Neural crest cell (in vitro differentiated cells): ENCODE measurements at places on chromosomes 4 and X.

DNA sequence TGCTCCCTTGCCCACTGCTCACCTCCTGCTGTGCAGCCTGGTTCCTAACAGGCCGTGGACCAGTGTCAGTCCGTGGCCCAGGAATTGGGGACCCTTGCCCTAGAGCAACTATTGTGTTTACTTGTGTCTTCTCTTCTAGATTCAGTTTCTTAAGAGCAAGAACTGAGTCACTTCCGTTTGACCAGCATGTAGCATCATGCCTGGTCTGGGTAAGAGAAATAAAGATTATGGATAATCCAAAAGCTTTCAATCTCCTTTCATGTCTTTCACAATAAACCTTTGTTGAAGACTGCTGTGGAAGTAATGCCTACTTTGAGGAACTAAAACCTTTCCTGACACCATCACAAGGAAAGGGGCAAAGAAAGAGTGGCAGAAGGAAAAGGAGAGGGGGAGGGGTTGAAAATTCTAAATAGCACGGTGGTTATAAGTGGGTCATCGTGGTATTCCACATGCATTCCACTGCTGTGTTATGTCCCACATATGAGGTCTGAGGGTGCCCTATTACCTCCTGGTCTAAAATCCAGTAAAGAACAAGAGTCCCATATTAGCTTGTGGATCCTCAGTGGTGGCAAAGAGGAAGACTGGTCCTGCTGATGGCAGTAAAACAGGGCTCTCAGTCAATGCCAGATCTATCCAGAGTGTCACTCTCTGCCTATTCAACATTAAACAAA is 133.4 kb downstream of the RASL11B start:
- H3K27ac ChIP-seq, result no peak overlapping the region
- DNase-seq, result no peak
- peaks cover 9% of the 10 kb centered on the region for H3K27me3 ChIP-seq
- H3K4me1 ChIP-seq, result peaks cover 9% of the 10 kb centered on the region
- H3K4me3 ChIP-seq, result no peak overlapping the region
- H3K36me3 ChIP-seq, result peaks cover 13% of the 10 kb centered on the region

DNA sequence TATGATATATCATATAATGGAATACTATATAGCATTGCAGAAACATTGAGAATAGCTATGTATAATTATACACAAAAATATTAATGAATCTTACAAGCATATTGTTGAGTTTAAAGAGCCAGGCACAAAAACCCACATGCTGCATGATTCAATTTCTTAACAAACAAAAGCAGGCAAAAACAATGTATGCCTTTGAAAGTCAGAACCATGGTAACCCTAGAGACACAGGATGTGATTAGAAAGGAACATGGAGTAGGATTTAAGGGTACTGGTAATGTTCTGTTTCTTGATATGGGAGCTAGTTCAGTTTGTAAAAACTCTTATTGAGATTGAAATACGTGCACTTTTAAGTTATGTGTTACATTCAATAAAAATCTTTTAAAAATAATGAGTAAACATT is 21.5 kb downstream of the CXCL8 start:
- H3K27ac ChIP-seq, result no peak overlapping the region
- no peak overlapping the region for H3K4me3 ChIP-seq
- H3K36me3 ChIP-seq, result no peaks in the 10 kb centered on the region
- H3K4me1 ChIP-seq, result peaks cover 5% of the 10 kb centered on the region
- no peak for DNase-seq
- H3K27me3 ChIP-seq, result no peaks in the 10 kb centered on the region

- H3K27me3 ChIP-seq, result no peaks in the 10 kb centered on the region
- H3K27ac ChIP-seq, result no peak overlapping the region
- H3K36me3 ChIP-seq, result peaks cover 2% of the 10 kb centered on the region
- H3K4me1 ChIP-seq, result peaks cover 44% of the 10 kb centered on the region
These were observed 44.2 kb upstream of the PRSS12 start for GRCh38 chr4:118396881-118397622.

- no peak for DNase-seq
- no peak overlapping the region for H3K4me3 ChIP-seq
- H3K27ac ChIP-seq, result no peak overlapping the region
These were observed 105.9 kb downstream of the THOC2 start for GRCh38 chrX:123626962-123627361.

DNA sequence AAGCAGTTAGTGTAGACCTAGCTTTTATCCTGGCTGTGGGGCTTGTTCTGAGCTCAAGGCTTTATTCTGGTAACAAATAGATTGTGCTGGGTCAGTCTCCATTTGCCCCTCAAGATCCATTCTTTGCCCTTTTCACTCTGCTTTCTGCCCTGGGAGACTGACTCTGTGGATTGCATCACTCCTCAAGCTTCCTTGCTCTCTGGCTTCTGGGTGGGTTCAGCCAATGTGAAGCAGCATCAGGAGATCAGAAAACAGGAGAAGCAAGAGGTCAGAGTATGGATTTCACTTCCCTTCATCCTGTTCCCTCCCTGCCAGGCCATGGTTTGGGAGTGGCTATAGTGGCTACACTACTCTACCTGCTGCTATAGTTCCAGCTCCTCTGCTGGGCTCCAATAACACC is 184.1 kb upstream of the NDP start:
- no peak overlapping the region for H3K4me3 ChIP-seq
- H3K27me3 ChIP-seq, result no peaks in the 10 kb centered on the region
- H3K4me1 ChIP-seq, result peaks cover 11% of the 10 kb centered on the region

DNA sequence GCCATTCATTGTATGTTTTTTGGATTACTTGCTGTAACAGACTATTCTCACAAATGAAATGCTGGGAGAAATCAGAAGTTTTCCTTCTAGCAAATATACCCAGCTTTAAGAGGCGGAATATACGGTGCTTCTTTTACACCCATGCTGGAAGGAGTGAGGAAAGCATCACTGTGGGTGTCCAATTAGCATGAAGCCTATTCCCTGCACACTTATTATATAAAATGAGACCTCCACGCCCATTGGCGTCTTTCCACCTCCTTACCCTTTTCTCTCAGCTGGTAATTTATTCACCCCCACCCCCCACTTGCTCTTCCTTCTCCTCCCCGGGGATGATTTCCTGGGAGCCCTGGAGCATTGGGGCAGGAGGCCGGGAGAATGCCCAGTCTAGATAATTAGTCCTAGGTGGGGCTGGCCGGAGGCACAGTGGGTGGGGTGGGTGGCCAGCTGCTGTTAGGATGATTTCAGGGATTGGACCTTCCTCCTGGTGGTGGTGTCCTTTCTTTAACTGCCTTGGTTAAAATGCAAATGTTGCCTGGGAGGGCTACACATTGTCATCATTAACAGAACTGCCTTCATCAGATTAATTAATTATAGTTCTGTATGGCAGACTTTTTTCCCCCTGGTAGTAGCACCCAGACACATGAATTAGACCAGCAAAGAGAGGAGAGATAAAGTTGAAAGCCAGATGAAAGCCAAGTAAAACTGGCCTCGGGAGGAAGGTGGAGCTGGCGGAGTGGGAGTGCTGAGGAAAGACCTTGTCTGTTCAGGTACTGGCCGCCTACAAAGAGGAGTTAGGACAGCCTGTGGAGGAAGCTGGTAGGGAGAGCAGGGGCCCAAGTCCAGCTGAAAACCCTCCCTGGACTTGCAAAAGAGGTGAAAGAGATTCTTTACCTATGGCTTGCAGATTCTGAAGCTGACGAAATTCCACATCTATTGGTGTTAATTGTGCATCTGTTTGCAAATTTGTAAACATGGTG is 11.4 kb downstream of the SHROOM2 start:
- no peak for DNase-seq
- peaks cover 4% of the 10 kb centered on the region for H3K4me1 ChIP-seq
- H3K36me3 ChIP-seq, result peaks cover 15% of the 10 kb centered on the region
- no peak overlapping the region for H3K4me3 ChIP-seq
- H3K27ac ChIP-seq, result no peak overlapping the region

DNA sequence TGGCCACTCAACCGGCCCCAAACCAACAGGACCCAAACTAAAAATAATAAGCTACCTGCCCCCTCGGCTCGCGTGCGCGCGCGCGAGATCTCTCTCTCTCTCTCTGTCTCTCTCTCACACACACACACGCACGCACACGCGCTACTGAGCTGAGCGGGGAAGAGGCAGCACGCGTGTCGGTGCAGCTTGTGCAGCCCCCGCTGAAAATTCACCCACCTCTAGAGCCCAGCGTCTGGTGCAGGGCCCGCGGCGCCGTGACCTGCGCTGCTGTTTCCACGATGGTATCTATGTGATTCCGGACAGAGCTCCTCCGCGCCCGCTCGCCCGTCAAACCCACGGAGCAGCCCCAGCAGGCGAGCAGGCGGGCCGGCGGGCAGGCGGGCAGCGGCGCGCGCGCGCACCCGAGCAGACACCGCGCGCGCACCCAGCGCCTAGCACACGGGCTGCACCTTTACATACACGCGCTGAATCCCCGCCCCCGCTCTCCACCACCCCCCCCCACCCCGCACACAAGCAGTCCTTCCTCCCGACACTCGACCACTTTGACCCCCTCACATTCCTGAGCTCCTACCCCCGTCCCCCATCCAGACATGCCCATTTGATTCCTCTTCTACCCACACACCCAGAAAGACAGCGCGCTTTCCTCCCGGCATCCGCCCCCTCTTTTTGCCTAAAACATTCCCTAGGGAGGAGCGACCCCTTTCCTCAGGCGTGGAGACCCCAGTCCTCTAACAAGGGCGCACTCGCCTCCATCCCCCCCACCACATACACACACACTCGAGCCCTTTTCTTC is 1.0 kb downstream of the SLITRK4 start:
- peaks cover 21% of the 10 kb centered on the region for H3K27me3 ChIP-seq
- peaks cover 13% of the 10 kb centered on the region for H3K4me1 ChIP-seq
- DNase-seq, result peak; percentile 2

- H3K36me3 ChIP-seq, result peaks cover 2% of the 10 kb centered on the region
- no peaks in the 10 kb centered on the region for H3K4me1 ChIP-seq
- no peak overlapping the region for H3K27ac ChIP-seq
- H3K27me3 ChIP-seq, result no peaks in the 10 kb centered on the region
- no peak overlapping the region for H3K4me3 ChIP-seq
These were observed 43.7 kb downstream of the EDNRA start for GRCh38 chr4:147524601-147525000.

- peak overlapping the region; percentile 46 for H3K27ac ChIP-seq
- H3K36me3 ChIP-seq, result no peaks in the 10 kb centered on the region
- peaks cover 5% of the 10 kb centered on the region for H3K4me1 ChIP-seq
- DNase-seq, result no peak
These were observed 11.1 kb downstream of the MAEA start for GRCh38 chr4:1300466-1301455.

DNA sequence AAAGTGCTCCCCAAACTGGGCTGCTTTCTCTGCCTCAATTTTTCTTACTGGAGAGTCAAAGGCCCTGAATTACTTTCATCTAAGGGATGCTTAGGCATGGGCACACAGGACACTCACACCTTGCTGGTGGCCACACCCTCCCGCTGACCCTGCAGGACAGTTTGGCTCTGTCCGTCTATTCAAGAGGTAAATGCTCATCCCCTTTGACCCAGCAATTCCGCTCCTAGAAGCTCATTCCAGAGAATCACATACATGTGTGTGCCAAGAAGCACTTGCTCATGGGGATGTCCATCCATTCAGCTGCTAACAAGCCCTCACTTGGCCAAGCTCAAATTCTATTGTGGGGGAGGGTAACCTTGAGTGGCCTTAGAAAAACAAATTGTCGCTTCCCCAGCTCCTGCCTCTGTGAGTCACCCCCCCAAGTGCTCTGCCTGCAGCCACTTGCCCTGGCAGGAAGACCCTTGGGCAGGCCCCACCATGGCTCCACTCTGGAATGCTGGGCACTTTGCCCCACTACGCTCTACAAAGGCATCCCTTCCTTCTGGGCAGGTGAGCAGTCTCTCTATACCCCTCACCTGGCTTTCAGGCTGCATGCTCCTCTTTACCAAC is 54.5 kb downstream of the HTRA3 start:
- no peak overlapping the region for H3K27ac ChIP-seq
- peaks cover 3% of the 10 kb centered on the region for H3K4me1 ChIP-seq
- H3K36me3 ChIP-seq, result no peaks in the 10 kb centered on the region
- H3K4me3 ChIP-seq, result no peak overlapping the region

- peaks cover 13% of the 10 kb centered on the region for H3K4me1 ChIP-seq
- no peak for DNase-seq
- no peak overlapping the region for H3K4me3 ChIP-seq
- H3K27me3 ChIP-seq, result no peaks in the 10 kb centered on the region
- no peaks in the 10 kb centered on the region for H3K36me3 ChIP-seq
These were observed 347.7 kb downstream of the FBXO8 start for GRCh38 chr4:173935622-173936405.

- DNase-seq, result no peak
- no peak overlapping the region for H3K27ac ChIP-seq
- H3K36me3 ChIP-seq, result no peaks in the 10 kb centered on the region
- H3K4me3 ChIP-seq, result no peak overlapping the region
These were observed 85.8 kb downstream of the RAPGEF2 start for GRCh38 chr4:159188646-159189045.

- no peaks in the 10 kb centered on the region for H3K36me3 ChIP-seq
- peaks cover 20% of the 10 kb centered on the region for H3K4me1 ChIP-seq
- peak; percentile 25 for DNase-seq
- H3K27ac ChIP-seq, result no peak overlapping the region
These were observed 68.3 kb downstream of the LARP7 start for GRCh38 chr4:112704991-112705845.

GRCh38 chrX:46572340-46572936 is 1.1 kb upstream of the CHST7 start:
- H3K36me3 ChIP-seq, result peaks cover 2% of the 10 kb centered on the region
- DNase-seq, result no peak
- no peak overlapping the region for H3K27ac ChIP-seq
- H3K4me1 ChIP-seq, result peaks cover 25% of the 10 kb centered on the region
- H3K27me3 ChIP-seq, result peaks cover 41% of the 10 kb centered on the region
- H3K4me3 ChIP-seq, result peak overlapping the region; percentile 87

GRCh38 chr4:129788486-129788885 is 692.5 kb downstream of the C4orf33 start:
- no peak overlapping the region for H3K27ac ChIP-seq
- no peaks in the 10 kb centered on the region for H3K36me3 ChIP-seq
- no peak for DNase-seq
- H3K4me1 ChIP-seq, result no peaks in the 10 kb centered on the region
- H3K27me3 ChIP-seq, result no peaks in the 10 kb centered on the region

- no peaks in the 10 kb centered on the region for H3K27me3 ChIP-seq
- no peak for DNase-seq
- no peak overlapping the region for H3K4me3 ChIP-seq
- H3K27ac ChIP-seq, result no peak overlapping the region
- H3K36me3 ChIP-seq, result no peaks in the 10 kb centered on the region
- H3K4me1 ChIP-seq, result peaks cover 5% of the 10 kb centered on the region
These were observed 1150.1 kb downstream of the STIM2 start for GRCh38 chr4:28010577-28011240.

GRCh38 chrX:37488323-37488722 is 83.1 kb upstream of the LANCL3 start:
- peaks cover 2% of the 10 kb centered on the region for H3K36me3 ChIP-seq
- no peak overlapping the region for H3K27ac ChIP-seq
- no peaks in the 10 kb centered on the region for H3K27me3 ChIP-seq
- H3K4me3 ChIP-seq, result no peak overlapping the region
